BJ (cell line): ENCODE measurements at places on chromosomes 1 and 21. TPM values are rescaled to one million over a fixed set of nuclear protein-coding genes. Genes with fewer than 3 reads are reported as not detected.

Gene OR10J1
- polyA plus RNA-seq, result not detected in 2 replicates

- DNase-seq, result no peak
These were observed 78.9 kb downstream of the KCNJ6 start for GRCh38 chr21:37837381-37837780.

Gene RAB25
- polyA plus RNA-seq, result not detected in 2 replicates

Gene HNRNPR
- 79.3 and 106 TPM in 2 replicates for polyA plus RNA-seq

- no peak for DNase-seq
These were observed 195.1 kb downstream of the HLX start for GRCh38 chr1:221074332-221074731.

DNA sequence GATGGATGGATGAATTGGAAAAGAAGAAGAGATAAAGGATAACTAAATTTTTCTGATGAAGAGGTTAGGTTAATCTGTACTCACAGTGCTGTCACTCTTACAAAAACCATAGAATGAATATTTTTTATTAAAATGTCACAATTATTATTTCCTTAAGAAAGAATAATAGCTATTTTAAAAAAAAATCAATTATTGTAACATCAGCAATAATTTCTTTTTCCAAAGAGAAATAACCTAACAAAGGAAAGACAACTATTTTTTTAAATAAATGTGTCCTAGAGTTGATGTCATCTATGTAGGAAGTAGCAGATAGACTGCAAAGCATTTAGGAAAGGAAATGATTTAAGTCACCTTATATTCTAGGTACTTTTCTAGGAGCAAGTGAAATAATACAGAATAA is 33.6 kb upstream of the PLPPR4 start:
- DNase-seq, result no peak

GRCh38 chr1:180503280-180503862 is 994 bp upstream of the ACBD6 start:
- DNase-seq, result no peak

- DNase-seq, result no peak
These were observed 52.4 kb downstream of the FNBP1L start for GRCh38 chr1:93500275-93500674.

DNA sequence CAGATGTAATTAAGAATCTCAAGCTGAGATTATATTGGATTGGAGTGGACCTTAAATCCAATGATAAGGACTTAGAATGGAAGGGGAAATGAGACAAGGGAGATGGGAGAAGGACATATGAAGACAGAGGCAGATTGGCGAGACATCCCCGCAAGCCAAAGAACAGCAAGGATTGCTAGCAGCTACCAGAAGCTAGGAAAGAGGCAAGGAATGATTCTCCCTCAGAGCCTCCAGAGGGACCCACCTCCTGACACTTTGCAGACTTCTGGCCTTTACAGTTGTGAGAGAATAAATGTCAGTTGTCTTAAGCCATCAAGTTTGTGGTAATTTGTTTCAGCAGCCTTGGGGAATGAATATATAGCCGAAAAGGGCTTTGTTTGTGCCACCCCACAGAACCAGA is 20.7 kb downstream of the METTL13 start:
- no peak for DNase-seq

Gene MR1
- polyA plus RNA-seq, result 25.0 and 36.2 TPM in 2 replicates

GRCh38 chr21:16473988-16474387 is 744.2 kb downstream of the USP25 start:
- DNase-seq, result no peak

DNA sequence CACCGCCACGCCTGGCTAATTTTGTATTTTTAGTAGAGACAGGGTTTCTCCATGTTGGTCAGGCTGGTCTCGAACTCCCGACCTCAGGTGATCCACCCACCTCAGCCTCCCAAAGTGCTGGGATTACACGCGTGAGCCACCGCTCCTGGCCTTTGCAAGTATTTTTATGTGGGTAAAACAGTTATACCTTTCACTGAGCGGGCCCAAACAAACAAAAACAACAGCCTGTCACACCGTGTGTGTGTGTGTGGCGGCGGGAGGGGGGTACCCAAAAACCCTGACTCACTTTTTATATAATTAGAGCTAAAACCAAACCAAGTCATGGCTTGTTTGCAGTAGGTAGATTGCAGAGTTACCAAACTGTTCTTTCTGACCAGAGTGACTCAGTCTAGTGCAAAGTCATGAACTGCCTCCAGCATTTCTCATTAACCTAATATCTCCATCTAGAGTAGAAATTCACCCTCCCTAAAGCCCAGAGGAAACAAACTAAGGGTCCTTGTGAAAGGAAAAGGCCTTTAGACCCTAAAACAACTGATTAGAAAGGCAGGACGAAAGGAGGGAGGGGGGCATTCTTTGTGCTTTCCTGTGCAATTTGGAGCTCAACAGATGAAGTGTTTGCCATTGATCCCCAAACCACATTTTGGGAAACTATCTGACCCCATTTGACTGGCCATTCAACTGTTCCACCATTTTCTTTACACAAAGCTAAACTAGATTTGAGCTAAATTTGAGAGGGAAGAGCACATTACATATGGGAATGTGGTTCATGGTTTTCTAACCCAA is 181.0 kb downstream of the DHRS3 start:
- DNase-seq, result peak; percentile 54

GRCh38 chr1:93522721-93523120 is 74.8 kb downstream of the FNBP1L start:
- DNase-seq, result no peak

DNA sequence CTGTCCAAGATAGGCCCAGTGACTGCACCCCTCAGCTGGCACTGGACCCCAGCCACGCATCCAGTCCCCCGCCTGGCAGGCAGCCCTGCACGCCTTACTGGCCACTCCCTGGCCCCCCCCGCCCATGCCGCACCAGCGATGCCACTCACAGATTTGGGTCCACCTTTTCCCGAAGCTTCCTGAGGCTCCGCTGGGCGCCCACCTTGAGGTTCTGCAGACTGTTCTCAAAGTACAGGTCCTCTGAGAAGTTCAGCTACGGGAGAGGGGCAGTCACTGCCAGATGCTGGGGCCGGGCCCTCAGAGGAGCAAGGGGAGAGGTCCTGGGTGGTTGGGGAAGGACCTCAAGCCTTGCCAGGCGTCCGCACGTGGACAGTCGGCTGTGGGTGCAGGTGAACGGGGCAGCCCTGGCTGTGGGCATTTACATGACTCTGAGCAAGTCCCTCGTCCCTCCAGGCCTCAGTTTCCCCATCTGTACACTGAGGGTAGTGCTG is 8.1 kb downstream of the PRXL2B start:
- DNase-seq, result no peak

- DNase-seq, result no peak
These were observed 7.6 kb downstream of the ZNF683 start for GRCh38 chr1:26364956-26365355.

GRCh38 chr1:66492424-66492823 is 41.5 kb upstream of the SGIP1 start:
- DNase-seq, result no peak

GRCh38 chr1:74523873-74524480 is 11.6 kb upstream of the LRRC53 start:
- no peak for DNase-seq

- DNase-seq, result no peak
These were observed 25.3 kb downstream of the MPZL1 start for GRCh38 chr1:167746988-167747655.

- no peak for DNase-seq
These were observed 205.6 kb downstream of the RHOU start for GRCh38 chr1:228940926-228941325.

Gene PDPN
- 0.18 and 0.33 TPM in 2 replicates for polyA plus RNA-seq

DNA sequence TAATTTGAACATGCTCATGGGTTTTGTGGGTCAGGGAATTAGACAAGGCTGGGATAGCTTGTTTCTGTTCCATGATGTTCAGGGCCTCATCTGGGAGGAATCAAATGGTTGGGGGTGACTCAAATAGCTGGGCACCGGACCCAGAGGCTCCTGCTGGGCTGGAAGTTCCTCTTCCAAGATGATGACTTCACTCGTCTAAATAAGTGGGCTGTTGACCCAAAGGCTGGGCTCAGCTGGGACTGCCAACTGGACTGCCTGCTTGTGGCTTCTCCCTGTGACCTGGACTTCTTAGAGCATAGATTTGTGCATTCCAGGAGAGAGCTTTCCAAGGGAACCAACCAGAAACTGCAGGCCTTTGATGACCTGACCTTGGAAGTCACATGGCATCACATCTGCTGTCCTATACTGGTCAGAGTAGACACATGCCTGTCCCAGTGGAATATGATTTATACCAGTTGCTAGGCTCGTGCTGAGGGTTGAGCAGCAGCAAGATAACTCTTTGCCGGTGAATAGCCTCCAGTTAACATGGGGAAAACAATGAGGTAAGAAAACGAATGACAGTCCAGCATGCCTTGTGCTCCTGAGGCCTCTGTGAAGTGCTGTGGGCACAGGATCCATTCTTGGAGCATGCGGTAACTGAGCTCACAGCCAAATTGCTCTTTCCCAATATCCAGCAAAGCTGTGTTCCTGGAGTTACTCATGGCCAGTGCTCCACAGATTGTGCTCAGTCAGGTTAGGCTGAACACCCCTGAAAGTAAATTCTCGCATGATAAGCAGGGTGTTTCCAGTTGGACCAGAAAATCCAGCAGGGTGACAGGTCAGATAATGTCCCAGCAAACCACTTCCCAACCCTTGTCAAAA is 272.9 kb upstream of the TMEM51 start:
- peak; percentile 3 for DNase-seq

Gene F13B
- polyA plus RNA-seq, result not detected in 2 replicates

GRCh38 chr1:231392389-231393131 is 29.5 kb downstream of the EGLN1 start:
- DNase-seq, result no peak

GRCh38 chr21:28144653-28145052 is 848.0 kb downstream of the LTN1 start:
- DNase-seq, result no peak

GRCh38 chr1:30028939-30029338 is 694.4 kb downstream of the MATN1 start:
- no peak for DNase-seq

GRCh38 chr1:43536864-43537358 is 6.2 kb downstream of the PTPRF start:
- DNase-seq, result no peak

GRCh38 chr1:7040969-7041695 is 255.9 kb downstream of the CAMTA1 start:
- DNase-seq, result no peak

Gene CD34
- 0.87 and 1.2 TPM in 2 replicates for polyA plus RNA-seq

GRCh38 chr1:31591425-31592093 is 15.2 kb downstream of the TINAGL1 start:
- DNase-seq, result no peak

DNA sequence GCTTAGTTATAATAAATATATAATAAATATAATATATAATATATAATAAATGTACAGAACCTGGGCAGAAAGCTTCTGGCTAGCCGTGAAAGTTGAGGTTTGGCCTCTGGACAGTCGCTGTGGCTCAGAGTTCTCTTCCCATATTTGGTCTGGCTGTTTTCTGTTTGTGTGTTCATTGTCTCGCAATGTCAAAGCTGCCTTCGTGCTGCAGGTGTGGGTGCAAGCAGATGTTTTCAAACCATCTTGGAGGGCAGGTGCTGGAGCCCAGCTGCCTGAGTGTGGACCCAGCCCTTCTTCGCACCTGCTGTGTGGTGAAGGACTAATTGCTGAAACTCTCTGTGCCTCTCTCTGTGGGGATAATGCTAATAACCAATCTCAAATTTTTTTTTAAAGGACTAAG is 3.6 kb upstream of the CSTB start:
- no peak for DNase-seq

GRCh38 chr1:3671371-3672180 is 19.3 kb downstream of the TP73 start:
- DNase-seq, result no peak

Gene CLDN17
- polyA plus RNA-seq, result not detected in 2 replicates

GRCh38 chr21:44996501-44996921 is 56.7 kb downstream of the SLX9 start:
- DNase-seq, result no peak

DNA sequence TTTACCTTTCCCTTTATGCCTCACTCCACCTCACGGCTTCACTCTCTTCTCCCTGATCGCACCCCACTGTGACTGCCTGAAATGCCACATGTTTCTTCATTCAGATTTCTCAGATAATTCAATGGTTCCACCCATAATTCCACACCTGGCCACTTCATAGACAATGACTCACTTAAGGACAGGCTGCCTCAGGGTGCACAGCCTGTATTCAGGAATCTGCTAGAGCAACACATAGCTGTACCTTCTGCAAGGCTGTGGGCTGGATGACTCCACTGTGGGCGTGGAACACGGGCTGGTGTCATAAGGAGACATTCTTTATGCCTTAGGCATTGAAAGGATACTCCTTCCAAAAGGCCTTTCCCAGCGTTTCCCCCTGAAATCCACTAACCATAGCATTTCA is 36.1 kb downstream of the L1TD1 start:
- peak; percentile 76 for DNase-seq

GRCh38 chr1:159929155-159930051 is 4.1 kb upstream of the TAGLN2 start:
- no peak for DNase-seq

Gene SLC9C2
- polyA plus RNA-seq, result not detected in 2 replicates

GRCh38 chr1:6904476-6905170 is 119.4 kb downstream of the CAMTA1 start:
- no peak for DNase-seq

GRCh38 chr1:18583326-18583941 is 47.2 kb upstream of the PAX7 start:
- DNase-seq, result no peak

- peak; percentile 77 for DNase-seq
These were observed 9.2 kb downstream of the C1orf198 start for GRCh38 chr1:230858918-230859729.

GRCh38 chr1:47449822-47450552 is 12.1 kb downstream of the FOXD2 start:
- no peak for DNase-seq

Gene CACNA1E
- polyA plus RNA-seq, result not detected in 2 replicates

DNA sequence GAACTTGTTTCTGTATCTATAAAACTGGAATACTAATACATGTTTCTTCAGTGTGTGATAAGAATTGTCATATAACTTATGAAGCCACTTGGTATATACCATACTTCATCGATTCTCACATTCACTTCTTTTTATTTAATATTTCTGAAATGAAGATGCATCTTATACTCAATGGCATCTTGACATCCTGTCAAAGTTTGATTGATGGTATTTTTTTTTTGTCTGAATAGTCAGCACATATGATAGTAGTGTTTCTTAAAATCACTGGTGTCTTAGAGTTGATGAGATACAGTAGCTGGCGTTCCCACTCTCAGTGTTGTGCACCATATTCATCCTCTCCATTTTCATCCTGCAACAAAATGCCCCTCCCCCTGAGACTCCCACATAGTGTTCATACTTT is 34.4 kb upstream of the C1orf105 start:
- no peak for DNase-seq

GRCh38 chr1:86704458-86704971 is at the start of gene SH3GLB1:
SH3GLB1 (plus strand) TSS chr1:86704576; CDS start chr1:86704900, 324 bp downstream.
- peak; percentile 26 for DNase-seq

- peak; percentile 93 for DNase-seq
These were observed 483.9 kb downstream of the DISC1 start for GRCh38 chr1:232110281-232111090.

DNA sequence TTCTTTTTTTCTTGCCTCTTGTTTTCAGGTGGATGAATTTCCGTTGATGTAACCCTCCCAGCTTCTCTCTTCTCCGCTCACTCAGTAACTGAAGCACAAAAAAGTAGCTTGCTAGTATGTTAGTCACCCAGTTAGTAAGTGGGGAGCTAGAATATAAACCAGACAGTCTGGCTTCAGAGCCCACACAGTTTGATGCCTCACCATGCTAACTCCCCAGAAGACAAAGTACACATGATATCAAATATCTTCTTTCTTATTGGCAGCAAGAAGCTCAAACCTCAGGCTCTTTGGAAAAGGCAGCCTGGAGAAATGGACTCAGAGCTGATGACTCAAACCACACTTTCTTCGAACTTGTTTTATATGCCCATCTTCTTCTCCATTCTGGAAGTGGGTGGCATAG is 187.5 kb upstream of the PLXNA2 start:
- DNase-seq, result peak; percentile 76

Gene SMIM1
- polyA plus RNA-seq, result 1.0 TPM in 2 replicates
